ENCODE measurements at places on chromosomes 1 and 21.

DNA sequence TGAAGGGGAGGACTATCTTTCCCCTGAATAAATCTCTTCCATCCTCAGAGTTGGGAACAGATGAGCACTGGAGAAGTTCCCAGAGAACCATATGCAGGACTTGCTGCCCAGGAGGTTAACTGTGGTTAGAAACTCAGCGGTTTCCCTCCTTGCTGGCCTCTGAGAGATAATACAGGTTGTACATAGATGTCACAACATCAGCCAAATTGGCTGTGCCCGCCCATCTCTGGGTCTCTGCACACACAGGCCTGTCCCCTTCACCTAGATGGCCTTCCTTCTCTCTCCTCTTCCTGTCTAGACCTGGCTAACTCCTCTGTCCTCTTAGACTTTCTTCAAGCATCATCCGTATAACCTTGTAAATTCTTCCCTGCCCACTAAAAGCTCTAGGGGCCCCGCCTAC is 5.7 kb downstream of the RGS5 start:
- DNase-seq = no peak

DNA sequence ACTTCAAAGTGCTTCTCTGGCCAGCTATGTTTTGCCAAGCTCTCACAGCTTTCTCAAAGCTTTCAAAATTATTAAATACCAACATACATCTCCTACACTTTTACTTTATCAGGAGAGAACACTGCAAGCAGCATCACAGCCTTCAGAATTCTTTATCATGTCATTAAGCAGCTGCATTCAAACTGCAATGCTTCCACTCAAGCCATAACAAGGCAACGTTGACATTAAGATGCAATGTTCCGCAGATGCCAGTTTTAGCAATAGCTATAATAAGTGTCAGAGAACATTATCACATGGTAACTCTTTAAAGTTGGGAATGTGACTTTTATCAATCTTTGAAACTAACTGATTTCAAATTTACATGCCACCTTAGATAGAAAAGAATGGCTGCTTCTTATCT is 91.9 kb downstream of the LRRC53 start:
- DNase-seq = no peak

GRCh38 chr1:61171974-61172373 is 89.6 kb downstream of the NFIA start:
- DNase-seq = peak; percentile 65

DNA sequence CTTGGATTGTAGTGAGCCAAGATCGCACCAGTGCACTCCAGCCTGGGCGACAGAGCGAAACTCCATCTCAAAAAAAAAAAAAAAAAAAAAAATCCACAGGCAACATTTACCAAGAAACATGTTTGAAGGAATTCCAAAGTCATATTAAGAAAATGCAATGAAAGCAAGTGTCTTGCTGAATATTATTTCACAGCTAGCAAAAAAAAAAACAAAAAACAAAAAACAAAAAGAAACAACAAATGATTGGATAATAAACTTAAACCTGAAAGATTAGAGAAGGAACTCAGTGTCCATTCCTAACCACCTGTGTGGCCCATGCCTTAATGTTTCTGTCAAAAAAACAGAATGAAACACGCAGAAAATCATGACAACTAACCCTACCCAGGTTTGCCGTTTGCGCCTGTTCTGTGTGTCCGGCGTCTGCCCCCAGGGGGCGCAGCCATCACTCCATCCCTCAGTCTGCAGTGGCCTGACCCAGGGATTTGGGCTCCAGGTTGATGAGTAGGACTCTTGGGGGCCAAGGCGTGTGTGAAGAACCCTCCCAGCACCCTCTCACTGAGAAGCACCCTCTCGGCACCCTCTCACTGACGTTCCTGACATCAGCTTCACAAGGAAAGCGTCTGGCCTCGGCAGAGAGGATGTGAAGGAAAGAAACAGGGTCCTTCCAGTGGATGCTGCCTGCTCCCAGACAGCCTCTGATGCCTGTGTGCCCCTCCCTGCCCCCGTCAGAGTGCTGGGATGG is 19.2 kb upstream of the PTTG1IP start:
- peak; percentile 47 for DNase-seq

- peak; percentile 81 for DNase-seq
Measured at GRCh38 chr21:34524646-34525601, 12.9 kb upstream of the KCNE1 start.

- DNase-seq = peak; percentile 65
Measured at GRCh38 chr1:55284856-55285255, 69.7 kb upstream of the USP24 start.

DNA sequence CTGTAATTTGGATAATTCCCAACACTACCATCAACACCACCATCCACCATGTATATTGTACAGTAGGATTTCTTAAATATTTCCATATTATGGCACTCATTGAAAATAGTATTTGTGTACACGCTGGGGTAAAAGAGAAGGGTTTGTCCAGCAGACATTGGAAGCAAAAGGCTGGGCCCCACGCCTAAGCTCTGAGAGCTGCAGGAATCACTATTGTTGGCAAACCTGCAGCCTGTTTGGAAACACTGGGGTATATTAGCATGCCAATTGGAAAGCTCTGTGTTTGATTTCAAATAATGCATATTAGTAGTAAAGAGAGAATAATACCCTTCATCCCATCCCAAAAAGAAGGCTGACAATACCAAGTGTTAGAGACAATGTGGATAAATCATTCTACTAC is 81.5 kb upstream of the DPYD start:
- no peak for DNase-seq

DNA sequence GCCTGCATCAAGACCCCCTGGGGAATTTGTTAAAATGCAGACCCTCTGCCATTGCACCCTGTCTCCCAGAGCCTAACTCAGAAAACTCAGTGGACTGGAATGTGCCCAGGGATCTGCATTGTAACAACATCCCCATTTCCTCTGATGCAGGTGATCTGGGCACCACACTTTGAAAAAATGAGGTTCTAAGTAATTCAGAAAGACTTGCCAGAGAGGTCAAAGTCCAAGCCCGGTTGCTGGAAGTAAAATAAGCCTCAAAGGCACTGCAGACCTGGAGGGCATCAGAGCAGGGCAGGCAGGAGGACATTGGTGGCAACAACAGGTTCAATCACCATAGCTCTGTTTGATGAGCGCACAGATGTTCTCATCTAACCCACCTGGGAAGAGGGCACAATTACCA is 90.7 kb downstream of the SYT2 start:
- no peak for DNase-seq

DNA sequence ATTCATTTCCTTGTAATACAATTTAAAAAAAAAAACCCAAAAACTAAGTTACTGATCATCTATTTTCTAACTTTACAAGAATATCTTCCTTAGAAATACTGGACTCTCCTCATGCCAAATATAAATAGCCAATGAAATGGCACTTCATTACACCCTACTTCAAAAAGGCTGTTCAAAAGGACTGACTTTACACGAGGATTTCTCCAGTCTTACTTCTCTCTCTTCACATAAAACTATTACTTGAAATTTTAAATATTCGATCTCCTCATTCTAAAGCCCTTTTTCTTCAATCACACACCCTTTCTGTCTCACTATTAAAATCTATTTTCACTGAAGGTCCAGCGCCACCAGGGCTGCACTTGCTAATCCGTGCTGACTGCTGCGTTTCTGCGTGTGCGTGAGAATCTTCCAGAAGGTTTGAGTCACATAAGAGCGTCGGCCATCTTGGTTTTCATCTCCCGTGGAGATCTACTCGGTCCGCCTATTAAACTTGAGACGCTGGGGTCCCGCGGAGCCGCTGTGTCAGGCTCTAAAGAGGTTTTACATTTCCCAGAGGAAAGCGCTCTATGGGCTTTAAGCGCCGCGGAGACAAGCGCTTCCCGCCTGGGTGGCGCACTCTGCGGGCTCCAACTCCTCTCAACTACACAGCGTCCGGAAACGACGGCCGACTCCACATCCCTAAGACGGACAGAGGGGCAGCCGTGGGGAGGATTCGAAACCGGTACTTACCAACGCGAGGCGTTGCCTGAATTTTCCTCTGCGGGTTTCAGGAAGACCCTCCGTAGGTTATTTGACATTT is 631 bp downstream of the LRIF1 start:
- peak; percentile 86 for DNase-seq

DNA sequence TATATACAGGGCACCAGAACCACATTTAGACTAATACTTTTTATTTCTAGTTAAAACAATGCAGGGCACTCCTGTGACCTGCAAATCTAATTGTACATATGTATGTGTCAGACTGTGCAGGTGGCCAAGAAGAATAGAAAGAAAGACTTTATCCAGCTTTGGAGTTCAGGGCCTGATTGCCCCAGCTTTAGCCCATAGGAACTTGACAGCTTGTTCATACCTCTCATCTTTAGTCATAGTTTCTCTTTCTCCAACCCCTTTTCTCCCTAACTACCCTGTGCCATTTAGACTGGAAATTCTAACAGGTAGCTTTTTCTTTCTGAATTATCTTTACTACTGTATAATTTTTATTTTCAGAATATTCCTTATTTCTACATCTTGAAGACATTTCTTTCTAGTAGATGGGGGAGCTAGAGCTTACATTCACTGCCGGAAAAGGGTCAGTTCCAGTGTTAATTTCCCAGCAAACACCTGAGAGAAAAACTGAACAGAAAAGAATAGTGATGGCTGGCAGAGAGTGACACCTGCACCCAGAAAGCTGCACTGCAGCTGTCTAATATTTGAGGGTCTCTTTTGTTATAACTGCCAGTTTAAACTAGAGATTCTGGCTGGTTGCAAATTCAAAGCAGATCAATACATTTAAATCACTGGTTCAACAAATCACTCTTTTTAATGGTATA is 8.4 kb downstream of the YBX1 start:
- DNase-seq = no peak

- no peak for DNase-seq
Measured at GRCh38 chr1:75327395-75327794, 193.2 kb downstream of the LHX8 start.

GRCh38 chr1:54266195-54266594 is 66.2 kb downstream of the MRPL37 start:
- no peak for DNase-seq

GRCh38 chr21:45465611-45466329 is 60.8 kb downstream of the COL18A1 start:
- DNase-seq = no peak

DNA sequence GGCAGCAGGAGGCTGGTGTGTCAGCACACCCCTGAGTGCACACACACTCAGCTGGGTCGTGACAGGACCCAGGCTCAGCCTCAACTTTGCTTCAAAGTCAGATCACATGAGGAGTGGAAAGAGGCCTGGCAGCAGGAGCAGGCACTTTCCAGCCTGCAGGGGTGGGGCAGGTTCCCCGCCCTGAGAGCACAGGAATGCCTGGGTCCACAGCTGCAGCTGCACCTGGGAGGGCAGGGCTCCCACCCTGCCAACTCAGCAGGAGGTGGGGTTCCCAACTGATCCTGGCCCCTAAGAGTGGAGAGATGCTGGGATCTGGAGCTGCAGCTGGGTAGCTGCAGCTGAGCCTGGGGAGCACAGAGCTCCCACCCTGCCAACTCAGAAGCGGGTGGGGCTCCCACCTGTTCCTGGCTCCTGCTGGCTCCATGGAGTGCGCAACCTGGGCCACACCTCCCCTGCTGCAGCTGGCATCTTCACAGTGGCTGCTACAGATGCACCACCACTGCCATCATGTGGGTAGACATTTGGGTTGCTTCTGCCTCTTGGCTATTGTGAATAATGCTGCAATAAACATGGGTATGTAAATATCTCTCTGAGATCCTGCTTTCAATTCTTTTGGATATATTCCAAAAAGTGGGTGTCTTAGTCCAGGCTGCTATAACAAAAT is 415.4 kb downstream of the TTLL7 start:
- DNase-seq = peak; percentile 10

DNA sequence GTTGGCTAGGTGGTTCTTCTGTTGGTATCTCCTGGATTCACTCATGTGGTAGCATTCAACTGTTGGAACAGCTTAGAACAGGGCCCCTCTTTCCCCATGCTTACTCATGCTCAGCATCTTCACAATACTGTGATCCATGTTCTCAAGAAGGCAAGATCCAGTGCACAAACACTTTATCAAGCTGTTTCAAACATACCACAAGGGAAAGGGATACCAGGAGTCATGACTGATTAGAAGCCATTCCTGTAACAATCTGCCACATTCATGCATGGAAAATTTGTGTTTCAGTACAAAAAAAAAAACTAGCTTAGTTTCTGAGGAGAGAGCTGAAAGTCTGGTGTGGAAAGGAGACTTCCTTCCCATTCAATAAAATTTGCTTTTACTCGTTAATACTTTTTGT is 169.8 kb upstream of the CACYBP start:
- DNase-seq = no peak

DNA sequence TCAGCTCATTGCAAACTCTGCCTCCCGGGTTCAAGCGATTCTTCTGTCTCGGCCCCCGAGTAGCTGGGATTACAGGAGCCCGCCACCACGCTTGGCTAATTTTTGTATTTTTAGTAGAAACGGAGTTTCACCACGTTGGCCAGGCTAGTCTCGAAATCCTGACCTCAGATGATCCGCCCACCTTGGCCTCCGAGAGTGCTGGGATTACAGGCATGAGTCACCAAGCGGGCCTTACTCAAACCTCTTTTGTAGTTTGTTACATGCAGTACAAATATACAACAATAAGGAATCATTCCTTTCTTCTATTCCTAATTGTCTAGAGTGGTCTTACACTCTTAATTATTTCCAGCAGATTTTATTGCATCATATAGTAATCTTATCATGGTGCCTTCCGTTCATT is 16.6 kb downstream of the SPATA17 start:
- peak; percentile 32 for DNase-seq

DNA sequence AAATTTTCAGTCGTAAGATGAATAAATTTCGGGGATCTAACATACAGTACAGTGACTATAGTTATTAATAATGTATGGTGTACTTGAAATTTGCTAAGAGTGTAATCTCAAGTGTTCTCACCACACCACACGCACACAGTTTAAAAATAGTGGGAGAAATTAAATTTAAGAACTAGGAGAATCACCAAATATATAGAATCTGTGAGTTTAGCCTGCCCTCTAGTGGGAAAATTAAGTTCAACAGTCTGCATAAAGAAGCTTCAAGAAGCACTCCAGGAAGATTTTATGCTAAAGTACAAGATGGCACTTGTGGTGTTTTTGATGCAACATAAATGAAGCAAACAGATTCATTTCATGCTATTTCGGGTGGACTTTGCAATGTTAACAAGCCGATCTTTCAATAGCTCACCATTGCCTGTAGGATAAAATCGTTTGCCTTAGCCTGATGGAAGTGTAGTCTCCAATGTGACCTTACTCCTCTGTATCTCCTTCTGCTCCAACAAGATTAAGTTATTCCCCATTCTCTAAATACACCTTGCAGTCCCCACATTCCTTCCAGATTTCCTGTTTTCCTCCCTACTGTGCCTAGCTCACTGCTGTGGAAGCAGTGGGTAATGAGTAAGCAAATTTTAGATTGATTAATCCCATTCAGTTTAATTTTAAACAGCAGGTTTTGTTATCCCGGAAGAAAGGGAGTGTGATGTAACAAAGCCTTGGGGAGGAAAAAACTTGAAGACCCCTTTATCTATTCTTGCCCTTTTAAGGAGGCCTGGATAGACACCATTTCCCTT is 8.7 kb upstream of the PIK3C2B start:
- peak; percentile 78 for DNase-seq
